Stomach (tissue), 19 donors: ENCODE measurements at places on chromosomes 16 and 17. TPM values are rescaled to one million over a fixed set of nuclear protein-coding genes. Genes with fewer than 3 reads are reported as not detected.
A peak's percentile ranks its signal among the peaks of the same experiment; 100 is the strongest.

DNA sequence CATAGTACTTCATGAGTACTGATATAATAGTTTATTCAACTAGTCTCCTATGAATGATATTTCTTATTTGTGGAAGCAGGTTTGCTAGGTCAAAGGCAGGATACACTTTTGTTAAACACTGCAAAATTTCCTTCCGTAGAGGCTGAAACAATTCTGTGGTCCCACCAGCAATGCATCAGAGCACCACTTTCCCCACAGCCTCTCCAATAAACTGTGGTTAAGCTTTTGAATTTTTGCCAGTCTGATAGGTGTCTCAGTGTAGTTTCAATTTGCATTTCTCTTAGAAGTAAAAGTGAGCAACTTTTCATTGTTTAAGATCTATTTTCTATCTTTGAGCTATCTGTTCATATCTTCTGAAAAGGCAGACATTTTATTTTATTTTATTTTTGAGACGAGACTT is 36.4 kb upstream of the CORO6 start:
- DNase-seq = no peak

CHTF18 gene
- total RNA-seq = 143 TPM

DNA sequence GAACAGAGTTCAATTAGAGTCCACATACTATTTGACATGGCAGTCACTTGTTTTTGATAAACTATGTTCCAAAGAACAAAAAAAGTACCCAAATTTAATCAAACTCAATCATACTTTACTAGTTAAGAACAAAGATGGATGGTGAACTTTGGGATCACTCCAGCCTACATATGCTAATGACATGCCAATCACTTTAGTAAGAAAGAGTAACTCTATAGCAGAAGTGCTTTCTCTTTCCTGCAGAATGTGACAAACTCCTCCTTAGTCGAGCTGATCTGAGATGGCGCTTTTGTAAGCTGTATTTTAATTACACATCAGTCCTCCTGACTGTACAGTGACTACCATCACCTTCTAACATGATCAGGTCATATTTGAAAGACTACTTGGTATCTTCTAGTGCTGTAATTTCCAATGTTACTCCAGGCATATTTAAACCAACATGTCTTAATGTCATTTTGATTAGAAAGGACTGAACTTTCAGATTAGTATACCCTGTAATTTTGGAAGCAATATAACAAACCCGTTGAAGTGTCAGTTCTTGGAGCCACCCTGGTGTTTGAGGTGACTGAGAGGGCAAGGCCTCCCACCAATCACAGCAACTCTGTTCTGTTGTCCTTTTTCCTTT is 4.1 kb downstream of the NETO2 start:
- DNase-seq = no peak

RCVRN gene
- not detected for total RNA-seq

RNF222 gene
- not detected for total RNA-seq

HBQ1 gene
- not detected for total RNA-seq

DNA sequence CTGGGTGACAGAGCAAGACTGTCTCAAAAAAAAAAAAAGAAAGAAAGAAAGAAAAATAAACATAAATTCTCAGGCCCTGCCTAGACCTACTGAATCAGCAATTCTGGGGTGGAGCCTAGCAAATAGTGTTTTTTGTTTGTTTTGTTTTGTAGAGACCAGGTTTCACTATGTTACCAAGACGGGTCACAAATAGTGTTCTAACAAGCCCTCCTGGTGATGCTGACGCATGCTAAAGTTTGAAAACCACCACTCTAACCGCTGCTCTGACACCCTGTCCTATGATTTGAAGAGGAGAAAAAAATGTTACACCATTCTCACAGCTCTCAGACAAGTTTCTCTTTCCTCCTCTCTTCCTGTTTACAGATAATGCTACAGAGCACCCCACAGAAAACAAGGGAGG is 1.5 kb downstream of the MRPL10 start:
- DNase-seq = no peak

GRCh38 chr17:42547001-42547461 is 5.7 kb upstream of the HSD17B1 start:
- DNase-seq = no peak

DNA sequence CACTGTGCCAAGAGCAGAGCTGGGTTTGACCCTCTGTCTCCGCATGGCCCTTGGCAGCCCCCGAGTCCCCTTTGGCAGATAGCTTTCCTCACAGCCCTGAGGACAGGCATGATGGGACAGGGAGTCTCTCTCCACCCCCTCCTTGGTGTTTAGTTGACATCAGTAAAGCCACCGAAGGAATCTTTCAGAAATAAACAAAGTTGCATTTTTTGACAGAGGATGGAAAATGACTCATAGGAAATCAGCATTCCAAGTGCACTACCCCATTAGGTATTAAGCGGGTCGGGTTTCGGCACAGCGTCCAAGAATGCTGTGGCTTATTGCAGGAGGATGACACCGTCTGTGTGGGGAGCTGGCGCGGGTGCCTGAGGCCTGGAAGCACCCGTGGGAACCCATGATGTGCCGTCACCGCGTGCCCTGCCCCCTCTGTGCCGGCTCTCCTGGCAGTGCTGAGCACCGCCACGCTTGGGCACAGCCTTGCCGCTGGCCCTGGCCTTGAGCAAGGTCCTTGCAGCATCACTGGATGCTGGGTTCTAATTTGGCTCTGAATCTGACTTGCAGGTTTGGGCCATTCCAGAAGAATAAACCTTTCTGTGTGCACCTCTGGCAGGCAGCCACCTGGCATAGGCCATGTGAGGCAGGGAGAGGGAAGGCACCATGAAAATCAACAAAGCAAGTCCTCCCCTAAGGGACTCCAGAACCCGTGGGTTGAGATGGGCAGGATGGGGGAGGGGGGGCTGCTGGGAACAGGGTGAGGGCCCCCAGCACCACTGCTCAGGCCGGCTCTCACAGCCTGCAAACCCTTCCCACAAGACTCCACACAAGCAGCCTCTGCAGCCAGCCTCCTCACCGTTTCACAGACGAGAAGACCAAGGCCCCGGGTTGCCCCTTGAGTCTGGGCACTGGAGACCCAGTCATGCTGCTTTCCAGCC is 50.5 kb upstream of the ZNF469 start:
- peak; percentile 49 for DNase-seq

KLHL10 gene
- not detected for total RNA-seq

GRCh38 chr17:65407017-65407416 is 154.4 kb downstream of the AXIN2 start:
- no peak for DNase-seq

PRR35 gene
- total RNA-seq = not detected

PIPOX gene
- 3.5 TPM for total RNA-seq

GRCh38 chr17:50550661-50551432 is 3.9 kb downstream of the SPATA20 start:
- DNase-seq = peak; percentile 86

DNA sequence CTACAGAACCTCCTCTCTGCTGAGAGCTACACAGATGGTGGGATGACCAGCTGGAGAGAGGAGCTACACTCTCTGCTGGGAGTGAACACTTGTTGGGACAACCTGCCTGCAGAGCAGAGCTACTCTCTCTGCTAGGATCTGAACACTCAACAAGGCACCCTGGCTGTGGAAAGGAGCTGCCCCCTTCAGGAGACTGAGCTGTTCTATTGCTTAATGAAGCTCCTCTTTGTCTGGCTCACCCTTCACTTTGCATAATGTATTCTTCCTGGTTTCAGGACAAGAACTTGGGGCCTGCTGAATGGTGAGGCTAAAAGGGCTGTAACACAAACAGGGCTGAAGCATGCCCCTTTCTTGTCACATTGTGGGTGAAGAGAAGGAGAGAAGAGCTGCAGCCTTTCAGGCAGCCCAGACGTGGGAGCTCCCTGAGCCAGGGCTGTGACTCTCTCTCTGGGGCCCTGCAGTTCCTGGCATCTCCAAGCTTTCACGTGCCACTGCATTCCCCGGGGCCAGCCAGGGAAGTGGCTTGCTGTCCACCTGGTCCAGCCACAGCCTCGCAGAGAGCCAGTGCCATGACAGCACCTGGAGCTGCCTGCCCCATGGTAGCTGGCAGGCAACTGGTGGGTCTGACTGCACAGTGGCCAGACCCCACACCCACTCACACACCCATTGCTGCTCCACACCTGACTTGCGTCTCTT is 272.8 kb upstream of the KCNJ16 start:
- DNase-seq = no peak

NDUFAB1 gene
- total RNA-seq = 77.7 TPM

FBXL16 gene
- total RNA-seq = 0.72 TPM

VPS9D1 gene
- total RNA-seq = 2.7 TPM

DNA sequence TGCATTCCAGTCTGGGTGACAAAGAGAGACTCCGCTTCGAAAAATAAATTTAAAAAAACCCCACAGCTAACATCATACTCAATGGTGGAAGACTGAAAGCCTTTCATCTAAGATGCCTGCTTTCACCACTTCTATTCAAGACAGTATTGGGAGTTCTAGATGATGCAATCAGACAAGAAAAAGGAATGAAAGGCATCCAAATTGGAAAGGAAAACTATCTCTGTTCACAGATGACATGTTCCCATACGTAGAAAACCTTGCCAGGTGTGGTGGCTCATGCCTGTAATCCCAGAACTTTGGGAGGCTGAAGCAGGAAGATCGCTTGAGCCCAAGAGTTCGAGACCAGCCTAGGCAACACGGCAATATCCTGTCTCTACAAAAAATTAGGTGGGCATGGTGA is 31.1 kb downstream of the RANBP10 start:
- DNase-seq = no peak

DNA sequence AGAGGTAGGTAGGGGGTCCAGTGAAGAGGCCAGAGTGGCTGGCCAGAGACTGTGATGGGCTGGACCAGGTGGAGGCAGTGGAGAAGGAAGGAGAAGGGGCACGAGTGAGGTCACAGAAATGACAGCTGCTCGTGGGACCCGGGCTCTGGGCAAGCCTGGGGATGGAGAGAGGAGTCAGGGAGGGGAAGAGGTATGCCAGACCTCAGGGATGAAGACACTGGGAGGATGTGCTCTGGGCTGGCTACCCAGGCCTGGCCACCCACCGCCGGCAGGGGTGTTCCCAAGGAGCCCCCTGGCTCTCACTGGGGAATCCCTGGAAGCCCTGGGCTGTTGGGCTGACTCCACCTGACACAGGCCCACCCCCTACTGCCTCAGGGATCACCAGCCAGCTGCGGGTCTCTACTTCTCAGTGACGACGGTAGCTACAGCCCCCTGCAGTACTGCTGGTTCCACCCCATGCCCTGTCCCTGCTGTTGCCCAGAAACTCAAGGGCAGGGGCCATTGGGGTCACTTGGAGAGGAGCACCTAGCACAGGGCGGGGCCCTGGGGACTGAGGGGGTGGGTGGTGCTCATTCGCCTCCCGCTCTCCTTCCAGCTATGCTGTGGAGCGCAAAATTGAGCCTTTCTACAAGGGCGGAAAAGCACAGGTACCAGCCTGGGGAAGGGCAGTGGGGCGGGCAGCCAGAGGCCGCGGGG is 1.8 kb downstream of the TBL3 start:
- DNase-seq = no peak

DNA sequence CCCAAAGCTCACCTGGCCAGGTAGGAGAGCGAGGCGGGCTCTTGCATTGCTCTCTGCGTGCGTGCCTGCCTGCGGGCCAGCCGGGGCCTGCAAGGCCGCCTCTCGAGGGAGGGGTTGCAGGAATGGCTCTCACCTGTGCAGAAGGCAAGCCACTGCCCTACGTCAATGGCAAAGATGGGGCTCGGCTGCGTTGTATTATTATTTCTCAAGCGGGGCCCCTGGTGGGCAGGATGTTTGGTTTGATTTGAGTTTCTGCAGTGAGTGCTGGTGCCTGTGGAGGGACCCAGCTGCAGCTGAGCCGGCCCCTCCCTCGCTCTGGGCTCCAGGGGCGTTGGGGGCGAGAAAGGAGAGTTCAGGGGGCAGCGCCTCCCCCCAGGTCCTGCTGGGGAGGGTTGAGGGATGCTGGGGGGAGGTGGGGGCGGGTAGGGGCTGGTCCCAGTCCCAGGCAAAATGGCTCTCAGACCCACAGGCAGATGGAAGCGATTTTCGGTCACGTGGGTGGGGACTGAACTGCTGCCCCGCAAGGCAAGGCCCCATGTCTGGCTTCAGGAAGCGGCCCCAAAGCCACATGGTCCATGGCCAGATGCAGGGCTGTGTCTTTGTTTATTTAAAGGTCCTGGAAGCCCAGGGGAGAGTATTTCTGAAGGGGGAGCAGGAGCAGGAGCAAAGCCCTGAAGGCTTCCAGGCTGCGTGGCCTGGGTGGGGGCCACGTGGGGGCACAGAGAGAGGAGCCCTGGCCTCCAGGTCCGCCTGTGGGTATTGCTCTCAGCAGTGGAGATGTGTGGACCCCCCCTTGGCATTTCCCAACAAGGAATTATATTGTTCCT is 338.8 kb downstream of the SEC14L1 start:
- peak; percentile 77 for DNase-seq

- peak; percentile 96 for DNase-seq
These were observed 117.4 kb downstream of the HIC1 start for GRCh38 chr17:2172077-2172851.

GRCh38 chr16:72963533-72964315 is 84.2 kb downstream of the ZFHX3 start:
- DNase-seq = no peak

DNA sequence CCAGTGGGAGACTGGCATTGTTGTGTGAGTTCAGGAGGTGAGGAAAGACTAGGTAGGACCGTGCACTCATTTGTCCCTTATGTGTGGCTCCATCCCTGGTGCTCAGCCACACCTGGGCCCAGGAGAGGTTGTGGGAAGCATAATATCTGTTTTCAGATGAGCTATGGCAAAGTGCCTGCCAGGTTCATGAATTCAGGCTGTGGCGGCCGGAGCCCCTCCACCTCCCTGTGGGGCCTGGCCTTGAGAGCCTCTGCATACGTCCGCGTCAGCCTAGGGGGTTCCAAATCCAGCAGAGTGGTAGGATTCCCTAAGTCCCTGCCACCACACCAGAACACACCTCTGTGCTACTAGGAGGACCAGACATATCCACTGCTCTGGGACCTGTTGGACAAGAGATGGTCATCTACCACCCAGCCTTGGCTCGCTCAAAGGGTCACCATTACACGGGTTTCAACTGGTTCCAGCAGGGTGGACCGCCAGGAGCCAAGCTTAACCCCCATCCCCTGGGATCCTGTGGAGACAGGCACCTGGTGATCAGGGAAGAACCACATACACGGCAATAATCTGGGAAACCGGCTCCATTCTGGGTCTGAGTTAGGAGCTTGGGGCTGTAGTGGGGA is 2.0 kb downstream of the B3GNT9 start:
- peak; percentile 12 for DNase-seq

IGSF6 gene
- not detected for total RNA-seq

ADAMTS18 gene
- 0.55 TPM for total RNA-seq

- DNase-seq = peak; percentile 4
These were observed 55.3 kb upstream of the ITGA2B start for GRCh38 chr17:44444735-44445105.
